AG09319 (cell line): ENCODE measurements at places on chromosomes 4 and X.

GRCh38 chr4:65170768-65171514, 499.3 kb downstream of the EPHA5 start:
- DNase-seq, result no peak

GRCh38 chr4:57071326-57071725, 38.9 kb downstream of the IGFBP7 start:
- DNase-seq, result no peak

GRCh38 chrX:63720293-63720692, 64.7 kb downstream of the ARHGEF9 start:
- DNase-seq, result no peak

DNA sequence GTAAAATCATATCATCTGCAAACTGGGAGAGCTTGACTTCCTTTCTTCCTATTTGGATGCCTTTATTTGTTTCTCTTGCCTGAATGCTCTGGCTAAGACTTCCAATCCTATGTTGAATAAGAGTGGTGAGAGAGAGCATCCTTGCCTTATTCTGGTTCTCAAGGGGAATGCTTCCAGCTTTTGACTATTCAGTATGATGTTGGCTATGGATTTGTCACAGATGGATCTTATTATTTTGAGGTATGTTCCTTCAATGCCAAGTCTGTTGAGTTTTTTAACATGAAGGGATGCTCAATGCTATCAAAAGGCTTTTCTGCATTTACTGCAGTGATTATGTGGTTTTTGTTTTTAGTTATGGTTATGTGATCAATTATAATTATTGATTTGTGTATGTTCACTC, 2144.6 kb upstream of the TENM3 start:
- peak; percentile 15 for DNase-seq

GRCh38 chr4:40335525-40335894, 377 bp downstream of the CHRNA9 start:
- no peak for DNase-seq

DNA sequence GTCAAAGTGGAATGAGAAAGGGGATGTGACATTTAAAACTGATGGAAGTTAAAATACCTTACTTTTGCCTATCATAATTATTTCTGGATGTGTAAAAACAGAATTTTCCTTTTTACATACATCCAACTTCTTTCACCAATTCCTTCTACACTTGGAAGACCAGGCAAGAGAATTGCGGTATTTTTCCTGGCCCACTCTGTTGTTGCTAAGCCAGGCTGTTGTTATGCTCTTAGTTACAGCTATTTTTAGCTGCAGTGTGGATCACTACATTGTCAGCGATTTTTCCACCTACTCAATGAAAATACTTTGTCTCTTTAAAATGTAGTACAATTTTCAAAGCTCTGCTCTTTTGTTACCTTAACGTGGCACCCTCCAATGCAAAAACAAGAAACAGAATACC, 43.4 kb downstream of the NKX6-1 start:
- DNase-seq, result no peak

DNA sequence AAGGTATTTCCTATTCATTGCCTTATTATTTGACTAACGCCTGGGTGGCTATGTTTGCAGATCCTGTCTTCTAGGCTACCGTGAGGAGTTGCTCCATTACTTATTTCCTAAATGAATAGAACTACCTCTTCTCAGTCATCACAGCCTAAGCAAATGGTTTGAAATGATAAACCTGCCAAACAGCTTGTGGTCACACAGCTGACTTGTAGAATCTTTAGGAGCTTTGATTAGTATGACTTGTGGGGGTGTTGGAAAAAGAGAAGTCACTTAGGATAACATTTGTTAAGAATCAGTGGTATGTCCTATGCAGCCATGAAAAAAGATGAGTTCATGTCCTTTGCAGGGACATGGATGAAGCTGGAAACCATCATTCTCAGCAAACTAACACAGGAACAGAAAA, 169.3 kb downstream of the PPARGC1A start:
- DNase-seq, result no peak

DNA sequence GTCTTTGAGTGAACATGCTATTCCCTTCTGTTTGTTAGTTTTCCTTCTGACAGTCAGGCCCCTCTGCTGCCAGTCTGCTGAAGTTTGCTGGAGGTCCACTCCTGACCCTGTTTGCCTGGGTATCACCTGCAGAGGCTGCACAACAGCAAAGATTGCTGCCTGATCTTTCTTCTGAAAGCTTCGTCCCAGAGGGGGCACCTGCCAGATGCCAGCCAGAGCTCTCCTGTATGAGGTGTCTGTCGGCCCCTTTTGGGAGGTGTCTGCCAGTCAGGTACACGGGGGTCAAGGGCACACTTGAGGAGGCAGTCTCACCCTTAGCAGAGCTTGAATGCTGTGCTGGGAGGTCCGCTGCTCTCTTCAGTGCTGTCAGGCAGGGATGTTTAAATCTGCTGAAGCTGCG, 456.9 kb upstream of the HTR2C start:
- DNase-seq, result no peak

- peak; percentile 39 for DNase-seq
Observed at GRCh38 chr4:83552083-83552482, 16.2 kb downstream of the GPAT3 start.

- no peak for DNase-seq
Observed at GRCh38 chr4:161992317-161992716, 171.5 kb downstream of the FSTL5 start.

DNA sequence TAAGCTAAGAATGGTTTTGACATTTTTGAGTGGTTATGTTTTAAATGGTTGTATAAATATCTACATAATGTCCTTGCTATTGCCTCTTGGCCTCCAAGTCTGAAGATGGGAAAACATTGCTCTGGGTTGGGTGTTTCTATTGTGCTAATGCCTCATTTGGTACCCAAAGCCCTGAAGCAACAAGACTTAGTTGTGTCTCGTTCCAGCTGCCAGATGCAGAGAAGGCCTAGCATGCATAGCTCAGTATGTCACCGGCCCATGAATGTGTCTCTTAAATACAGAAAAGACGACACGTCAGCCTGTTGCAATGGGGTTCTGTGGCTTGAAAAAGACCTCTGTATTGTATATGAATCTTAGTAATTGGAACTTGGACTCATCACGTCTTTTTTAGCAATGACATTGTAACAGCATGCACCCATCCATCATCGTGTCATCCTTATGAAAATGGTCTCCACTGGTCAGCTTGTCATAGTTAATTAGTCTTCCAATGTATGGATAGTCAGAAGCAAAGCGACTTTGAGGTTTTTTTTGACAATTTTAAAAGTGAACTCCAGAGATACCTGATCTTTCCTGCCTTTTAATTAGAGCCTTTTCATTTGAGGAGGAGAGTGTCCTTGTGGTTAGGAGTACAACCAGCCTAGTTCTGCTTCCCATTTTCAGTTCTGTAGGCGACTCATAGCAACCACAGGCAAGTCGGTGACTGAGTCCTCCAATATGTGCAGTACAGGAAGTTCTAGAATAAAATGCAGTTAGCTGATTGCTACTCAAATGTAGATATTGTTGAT, 126.4 kb upstream of the GATB start:
- no peak for DNase-seq

GRCh38 chrX:23797371-23798128, 14.6 kb downstream of the SAT1 start:
- DNase-seq, result no peak

GRCh38 chrX:10174051-10174450, 17.3 kb downstream of the CLCN4 start:
- DNase-seq, result no peak

GRCh38 chr4:123632693-123633030, 236.1 kb downstream of the SPRY1 start:
- no peak for DNase-seq

DNA sequence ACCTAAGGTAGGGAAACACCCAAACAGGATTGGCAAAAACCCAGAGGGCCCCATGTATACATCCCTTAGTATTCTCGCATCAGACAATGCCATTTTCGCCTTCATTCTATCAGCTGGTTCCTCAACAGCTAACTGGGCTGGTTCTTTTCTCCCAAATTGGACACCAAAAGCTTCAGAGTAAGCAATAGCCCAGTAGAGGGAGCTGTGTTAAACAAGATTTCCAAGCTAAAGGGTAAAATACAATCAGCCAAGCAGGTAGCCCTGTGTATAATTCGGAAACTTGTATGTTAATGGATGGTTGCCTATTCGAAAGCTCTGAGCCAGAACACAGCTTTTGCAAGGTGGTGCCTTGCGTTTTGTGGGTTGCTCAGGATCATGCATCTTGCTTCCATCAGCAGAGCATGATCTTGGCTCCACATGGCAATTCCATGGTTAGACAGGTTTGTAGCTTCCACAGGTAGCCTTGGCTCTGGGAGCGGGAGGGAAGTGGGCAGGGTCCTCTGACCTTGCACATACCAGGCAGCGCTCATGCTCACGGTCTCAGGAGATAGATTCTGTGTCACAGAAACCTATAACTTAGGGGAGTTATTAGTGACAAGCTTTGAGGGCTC, 115.2 kb upstream of the LNX1 start:
- DNase-seq, result peak; percentile 39

- peak; percentile 59 for DNase-seq
Observed at GRCh38 chrX:41145920-41146608, 60.8 kb downstream of the USP9X start.

GRCh38 chr4:26206999-26207398, 113.8 kb upstream of the RBPJ start:
- no peak for DNase-seq

GRCh38 chrX:154368630-154369448, 5.6 kb downstream of the FLNA start:
- peak; percentile 79 for DNase-seq

DNA sequence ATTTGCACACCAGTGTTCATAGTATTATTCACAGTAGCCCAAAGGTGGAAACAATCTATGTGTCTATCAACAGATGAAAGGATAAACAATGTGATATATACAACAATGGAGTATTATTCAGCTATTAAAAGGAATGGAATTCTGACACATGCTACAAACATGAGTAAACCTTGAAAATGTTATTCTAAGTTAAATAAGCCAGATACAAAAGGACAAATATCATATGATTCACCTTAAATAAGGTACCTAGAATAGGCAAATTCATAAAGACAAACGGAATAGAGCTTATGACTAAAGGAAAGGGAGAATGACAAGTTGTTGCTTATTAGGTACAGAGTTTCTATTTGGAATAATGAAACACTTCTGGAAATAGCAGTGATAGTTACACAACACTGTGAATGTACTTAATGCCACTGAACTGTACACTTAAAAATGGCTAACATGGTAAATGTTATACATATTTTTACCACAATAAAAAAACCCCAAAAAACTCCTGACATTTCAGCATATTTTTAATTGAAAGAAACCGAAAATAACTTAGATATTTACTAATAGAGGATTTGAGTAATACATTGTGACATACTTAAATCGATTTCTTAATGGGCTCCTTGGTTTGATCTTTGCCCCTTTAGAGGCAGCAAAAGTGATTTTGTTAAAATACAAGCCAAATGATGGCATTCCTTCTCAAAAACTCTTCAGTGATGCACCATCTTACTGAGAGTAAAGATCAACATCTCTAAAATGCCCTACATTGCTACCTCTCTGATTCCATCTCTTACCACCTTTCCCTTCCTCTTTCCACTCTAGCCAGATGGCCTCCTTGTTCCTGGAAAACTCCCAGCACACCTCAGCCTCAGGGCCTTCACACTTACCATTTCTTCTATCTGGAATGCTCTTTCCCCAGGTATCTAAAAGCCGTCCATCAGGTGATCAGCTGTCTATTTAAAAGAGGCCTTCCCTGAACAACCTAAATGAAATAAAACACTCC, 8.6 kb upstream of the CYP2U1 start:
- DNase-seq, result no peak

- no peak for DNase-seq
Observed at GRCh38 chr4:139857021-139857420, 191.4 kb downstream of the MGST2 start.

DNA sequence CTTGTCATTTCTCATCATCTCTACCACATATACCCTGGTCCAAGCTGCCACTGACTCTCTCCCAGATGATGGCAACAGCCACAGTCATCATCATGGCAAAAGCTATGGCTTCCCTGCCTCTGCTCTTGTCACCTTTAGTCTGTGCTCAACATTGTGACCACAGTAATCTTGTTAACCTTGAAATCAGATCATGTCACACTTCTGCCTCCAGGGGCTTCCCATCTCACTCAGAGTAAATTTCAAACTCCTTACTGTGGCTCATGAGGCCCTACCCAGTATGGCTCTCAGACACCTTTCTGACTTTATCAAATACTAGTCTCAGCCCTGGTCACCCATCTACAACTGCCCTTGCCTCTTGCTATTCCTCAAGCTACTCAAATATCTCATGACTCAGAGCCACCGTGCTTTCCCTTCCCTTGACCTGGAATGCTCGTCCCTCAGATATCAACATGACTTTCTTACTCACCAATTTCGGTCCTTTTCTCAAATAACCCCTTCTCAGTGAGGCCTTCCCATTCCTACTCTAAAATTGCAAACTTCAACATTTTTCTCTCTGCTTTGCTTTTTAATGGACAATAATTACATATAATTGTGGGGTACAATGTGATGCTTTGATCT, 41.1 kb upstream of the STIM2 start:
- no peak for DNase-seq

DNA sequence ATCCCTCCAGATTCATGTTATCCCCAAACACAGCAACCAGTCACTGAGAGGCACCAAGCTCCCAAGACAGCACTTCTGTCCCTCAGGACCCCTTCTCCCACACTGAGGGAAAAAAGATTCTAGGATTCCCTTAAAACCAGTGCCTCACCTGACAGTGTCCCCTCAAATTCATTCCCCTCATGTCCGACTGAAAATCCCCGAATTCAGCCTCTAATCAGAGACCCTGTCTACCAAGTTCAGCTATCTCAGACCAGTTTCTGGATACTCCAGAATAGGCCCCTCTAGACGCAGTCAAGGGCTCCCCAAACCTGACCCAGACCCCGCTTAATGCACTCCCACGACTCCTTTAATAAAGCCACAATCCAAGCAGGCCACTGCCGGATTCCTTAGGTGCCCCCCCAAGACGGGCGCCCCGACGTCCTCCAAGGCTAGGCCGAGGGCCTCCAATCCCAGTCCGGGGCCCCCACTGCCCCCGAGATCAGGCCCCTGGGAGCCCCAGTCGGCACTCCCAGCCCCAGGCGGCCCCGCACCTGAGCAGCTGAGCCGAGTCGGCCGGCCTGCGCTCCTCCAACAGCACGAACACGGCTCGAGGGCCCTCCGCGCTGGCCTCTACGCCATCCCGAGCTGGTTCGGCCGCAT, 457 bp downstream of the TFE3 start:
- no peak for DNase-seq

DNA sequence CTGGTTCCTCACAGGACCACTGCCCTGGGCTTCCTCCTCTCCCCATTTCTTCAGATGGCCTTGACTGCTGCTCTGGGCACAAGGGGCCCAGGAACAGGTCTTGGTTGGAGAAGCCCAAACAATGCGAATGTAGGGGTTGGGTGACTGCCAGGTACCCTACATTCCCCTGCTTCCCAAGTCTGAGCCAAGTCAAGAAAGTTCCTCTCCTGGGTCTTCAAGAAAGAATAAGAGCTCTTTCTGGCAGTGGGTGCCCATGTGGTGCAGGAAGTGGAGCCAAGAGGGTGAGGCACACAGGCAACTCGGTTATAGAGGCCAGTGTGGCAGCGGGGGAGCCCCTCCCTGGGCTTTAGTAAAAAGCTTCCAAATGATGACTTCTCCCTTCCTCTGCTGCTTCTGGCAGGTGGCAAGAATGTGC, 2.7 kb downstream of the SLC34A2 start:
- no peak for DNase-seq

- DNase-seq, result no peak
Observed at GRCh38 chrX:9911487-9911886, 55.7 kb upstream of the CLDN34 start.
